ENCODE measurements at places on chromosomes 3 and 15.

GRCh38 chr3:190862209-190863118 is at the start of gene GMNC:
Gene GMNC (minus strand): TSS chr3:190862694. CDS start chr3:190862615, 79 bp downstream.
- peak; percentile 54 for DNase-seq

GRCh38 chr3:187964760-187965159 is 189.2 kb upstream of the LPP start:
- no peak for DNase-seq

GRCh38 chr3:71447197-71447596 is 136.3 kb downstream of the FOXP1 start:
- no peak for DNase-seq

DNA sequence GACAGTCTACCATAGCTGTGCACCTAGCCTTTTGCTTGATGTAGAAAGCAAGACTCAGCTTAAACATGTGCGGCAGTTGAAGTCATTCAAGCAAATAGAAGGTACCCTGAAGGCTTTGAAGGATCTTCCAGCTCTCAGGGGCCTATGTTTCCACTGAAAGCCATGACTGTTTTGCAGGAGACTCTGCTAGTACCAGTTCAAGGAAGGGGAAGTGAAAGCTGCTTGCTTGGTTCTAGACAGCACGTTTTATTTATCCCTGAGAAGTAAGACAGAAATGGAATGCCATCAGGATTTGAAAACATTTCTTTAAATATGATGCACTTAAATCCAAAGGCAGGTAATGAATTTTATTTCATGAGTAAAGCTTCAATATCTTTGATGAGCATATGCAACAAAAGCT is 311.4 kb downstream of the PDCD6IP start:
- no peak for DNase-seq

DNA sequence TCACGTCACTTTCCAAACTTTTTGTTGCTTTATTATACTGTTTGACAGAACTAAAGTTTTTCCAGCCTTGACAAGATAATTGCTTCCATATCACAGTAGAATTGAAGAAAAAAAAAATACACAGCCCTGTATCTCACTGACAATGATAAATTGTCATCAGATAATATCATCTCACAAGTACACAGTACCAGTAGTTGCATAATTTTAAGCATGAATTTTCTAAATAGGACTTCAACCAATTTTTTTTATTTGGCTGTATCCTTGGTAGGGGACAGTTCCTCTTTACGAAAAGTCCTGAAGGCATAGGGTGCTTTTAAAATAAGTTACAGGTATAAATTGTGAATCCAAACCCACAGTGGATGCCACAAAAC is 230.7 kb downstream of the ATP8B4 start:
- no peak for DNase-seq

- no peak for DNase-seq
Measured at GRCh38 chr15:98787194-98787593, 138.9 kb downstream of the IGF1R start.

GRCh38 chr15:25742776-25743547 is 120.2 kb downstream of the ATP10A start:
- DNase-seq, result no peak

DNA sequence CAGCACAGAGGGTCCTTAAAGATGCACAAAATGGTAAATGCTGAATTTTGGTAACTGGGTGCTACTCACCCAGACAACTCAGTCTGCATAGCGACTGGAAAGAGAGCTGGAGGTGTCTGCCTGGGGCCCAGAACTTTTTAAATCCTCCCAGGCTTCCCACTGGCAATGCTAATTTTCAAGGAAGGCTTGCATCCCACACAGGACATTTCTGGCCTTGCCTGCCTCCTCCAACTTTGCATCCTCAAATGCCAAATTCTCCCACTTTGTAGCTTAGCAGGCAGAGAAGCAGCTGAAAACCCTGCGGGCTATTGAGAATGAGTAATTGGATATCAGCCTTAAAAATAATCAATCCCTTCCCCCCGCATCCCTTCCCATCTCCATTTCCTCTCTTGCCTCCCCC is 656.6 kb upstream of the ADAMTS9 start:
- no peak for DNase-seq

- no peak for DNase-seq
Measured at GRCh38 chr3:135348690-135349089, 553.6 kb downstream of the EPHB1 start.

DNA sequence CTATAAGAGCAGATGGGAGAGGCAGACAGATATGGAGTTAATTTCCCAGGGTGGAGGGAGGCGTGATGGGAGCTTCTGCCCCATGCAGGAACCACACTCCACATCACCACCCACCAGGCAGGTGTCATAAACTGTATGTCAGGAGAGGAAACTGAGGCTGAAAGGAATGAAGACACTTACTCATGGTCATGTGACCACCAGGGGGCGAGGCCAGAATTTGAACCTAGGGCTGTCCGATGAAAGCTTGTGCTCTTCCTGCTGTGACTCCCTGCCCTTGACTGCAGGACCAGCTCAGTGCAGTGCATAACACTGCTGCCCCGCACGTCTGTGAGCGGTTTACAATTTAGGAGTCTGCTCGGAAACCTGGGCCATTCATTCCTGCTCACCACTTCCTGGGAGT is 28.8 kb downstream of the NUP210 start:
- no peak for DNase-seq

DNA sequence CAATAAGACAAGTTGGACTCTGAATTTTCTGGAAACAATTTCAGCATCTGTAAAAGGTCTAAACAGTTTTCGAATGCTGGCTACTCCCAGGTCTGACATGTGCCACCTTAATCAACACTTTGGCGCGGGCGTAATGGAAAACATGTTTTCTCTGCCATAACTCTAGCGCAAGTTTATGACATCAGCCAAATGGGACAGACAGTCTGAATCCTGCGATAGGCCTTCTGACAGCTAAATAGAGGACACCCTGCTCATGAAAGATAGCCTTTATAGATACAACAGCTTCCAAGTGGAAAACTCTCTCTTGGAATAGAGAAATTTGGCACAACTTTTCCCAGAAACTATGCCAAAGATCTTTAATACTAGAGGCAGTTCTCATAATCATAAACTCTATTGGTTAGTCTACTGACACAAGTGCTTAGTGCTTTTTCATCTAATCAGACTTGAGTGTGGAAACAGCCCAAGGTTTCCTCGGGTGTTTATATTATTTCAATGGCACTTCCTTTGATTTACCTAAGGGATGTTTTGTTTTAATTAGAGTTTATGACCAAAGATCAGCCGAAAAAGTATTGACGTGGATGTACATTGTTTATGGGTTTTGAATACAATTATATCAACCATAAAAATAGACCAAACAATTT is 120.1 kb upstream of the DPH6 start:
- DNase-seq, result no peak

GRCh38 chr15:95922431-95922830 is 408.1 kb upstream of the NR2F2 start:
- no peak for DNase-seq

GRCh38 chr15:37057256-37057655 is 43.1 kb downstream of the MEIS2 start:
- no peak for DNase-seq

DNA sequence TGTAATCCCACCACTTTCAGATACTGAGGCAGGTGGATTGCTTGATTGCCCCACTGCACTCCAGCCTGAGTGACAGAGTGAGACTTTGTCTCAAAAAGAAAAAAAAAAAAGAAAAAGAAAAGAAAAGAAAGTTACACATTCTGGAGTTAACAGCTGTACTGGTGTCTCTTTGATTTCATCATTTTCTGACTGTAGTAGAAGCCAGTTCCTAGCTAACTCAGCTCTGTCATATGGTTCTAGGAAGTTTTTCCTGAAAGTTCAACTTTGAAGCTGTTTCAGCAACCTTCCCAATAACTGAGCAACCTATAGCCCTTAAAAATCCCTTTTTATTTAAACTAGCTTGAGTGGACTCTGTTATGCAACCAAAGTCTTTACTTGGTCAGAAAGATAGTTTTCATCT is 104.6 kb upstream of the STRIT1 start:
- no peak for DNase-seq

DNA sequence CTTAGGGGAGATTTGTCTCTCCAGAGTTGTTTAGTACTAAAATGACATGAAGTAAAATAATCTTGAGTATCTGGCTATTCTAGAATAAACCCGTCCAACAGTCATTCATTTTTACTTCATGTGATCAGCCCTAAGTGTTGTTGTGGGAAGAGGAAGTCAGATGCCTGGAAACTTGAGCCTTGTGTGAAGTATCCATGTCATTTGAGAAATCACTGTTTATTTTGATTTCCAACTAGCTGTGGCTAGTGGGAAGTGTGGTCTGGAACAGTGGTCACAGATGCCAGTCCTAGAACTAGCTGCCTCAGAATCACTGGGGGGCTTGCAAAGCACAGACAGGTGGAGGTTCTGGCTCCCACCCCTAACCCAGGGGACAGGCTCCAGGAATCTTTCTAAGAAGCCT is 77.7 kb upstream of the LIMD1 start:
- no peak for DNase-seq

GRCh38 chr15:78216276-78217104 is 17.9 kb downstream of the ACSBG1 start:
- DNase-seq, result no peak

DNA sequence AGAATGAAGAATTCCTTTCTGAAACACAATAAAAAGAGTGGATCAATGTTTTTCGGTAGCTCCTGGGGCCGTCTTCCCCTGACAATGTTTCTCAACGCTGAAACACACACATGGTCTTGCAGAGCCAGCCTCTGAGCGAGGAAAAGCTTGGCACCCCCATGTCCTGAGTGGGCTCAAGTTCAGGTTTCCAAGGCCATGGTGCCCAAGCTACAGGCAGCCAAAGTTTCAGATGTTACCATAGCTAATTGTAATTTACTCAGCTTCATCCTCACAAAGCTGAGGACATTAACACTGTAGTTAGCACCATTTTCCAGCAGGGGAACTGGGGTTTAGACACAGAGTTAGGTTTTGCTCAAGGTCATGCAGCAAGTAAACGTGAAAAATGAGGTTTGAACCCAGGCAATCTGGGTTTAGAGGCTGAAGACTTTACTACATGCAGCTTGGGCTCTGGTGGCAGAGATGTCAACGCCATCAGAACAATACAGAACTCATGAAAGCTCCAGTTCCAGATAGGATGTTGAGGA is 199.1 kb downstream of the TJP1 start:
- DNase-seq, result no peak

DNA sequence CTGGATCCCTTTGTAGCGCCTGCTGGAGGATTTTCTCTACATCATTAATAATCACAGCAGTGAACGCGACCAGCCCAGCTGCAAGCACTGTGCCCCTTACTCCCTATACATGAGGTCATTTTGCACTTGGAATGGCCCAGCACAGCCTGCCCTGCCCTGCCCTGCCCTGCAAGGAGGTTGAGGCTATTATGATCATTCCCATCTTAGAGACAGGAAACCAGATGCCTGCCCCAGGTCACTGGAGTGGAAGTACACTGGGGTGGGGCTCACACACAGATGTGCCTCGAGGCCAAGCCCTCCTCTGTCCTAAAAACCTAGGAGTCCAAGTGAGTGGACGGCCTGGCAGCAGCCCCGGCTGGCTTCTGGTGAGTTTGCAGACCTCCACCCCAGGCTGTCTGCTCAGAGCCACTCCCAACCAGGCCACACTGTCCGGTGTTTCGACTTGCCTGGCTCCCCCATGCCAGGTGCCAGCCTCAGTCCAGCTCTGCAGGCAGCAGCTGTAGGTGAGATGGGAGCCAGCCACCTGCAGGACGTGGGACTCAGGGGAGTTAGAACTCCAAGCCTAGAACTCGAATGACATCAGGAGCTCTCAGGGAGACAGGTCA is 30.4 kb upstream of the SEC61A1 start:
- no peak for DNase-seq

DNA sequence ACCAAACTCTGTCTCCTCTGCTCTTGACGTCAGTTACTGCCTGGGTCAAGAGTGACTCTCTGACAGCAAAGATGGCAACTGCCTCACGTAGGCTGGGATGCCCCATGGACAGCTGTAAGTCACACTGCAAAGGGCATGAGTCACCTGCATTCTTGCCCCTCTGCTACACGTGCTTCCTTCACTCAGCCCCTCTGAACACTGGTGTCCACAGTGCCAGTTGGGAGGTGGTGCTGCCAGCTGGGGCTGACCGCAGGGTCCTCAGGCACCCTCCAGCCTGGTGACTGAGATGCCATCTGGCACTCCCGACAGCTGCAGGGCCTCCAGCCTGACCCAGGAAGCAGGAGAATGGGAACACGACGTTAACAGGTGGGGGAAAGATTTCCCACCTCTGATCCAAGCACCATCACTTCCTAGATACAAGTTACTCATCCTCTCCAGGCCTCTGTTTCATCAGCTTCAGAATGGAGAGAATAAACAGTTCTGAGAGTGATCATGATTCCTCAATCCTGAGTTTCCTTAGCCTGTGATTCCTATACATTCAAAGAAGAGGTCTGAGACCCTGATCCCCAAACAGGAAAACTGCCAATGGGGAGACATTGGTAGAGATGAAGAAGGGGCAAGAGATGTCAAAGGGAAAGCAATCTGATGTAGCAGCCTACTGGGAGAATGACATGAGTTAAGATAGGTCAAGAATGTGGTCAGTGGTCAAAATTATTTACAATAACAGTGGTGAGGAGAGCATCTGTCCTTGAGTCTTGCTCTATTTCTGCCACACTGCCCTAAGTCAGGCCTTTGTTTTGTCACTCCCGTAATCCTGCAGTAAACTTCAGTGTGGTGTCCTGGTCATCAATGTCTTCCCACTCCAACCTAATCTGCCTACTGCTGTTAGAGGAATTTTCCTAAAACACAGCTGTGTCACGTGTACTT is 86.1 kb upstream of the BCL6 start:
- DNase-seq, result no peak

- DNase-seq, result no peak
Measured at GRCh38 chr3:30646181-30646876, 39.9 kb downstream of the TGFBR2 start.

GRCh38 chr3:170622369-170623159 is 36.7 kb upstream of the SLC7A14 start:
- DNase-seq, result no peak

GRCh38 chr3:127734754-127735473 is 62.2 kb downstream of the ABTB1 start:
- no peak for DNase-seq

DNA sequence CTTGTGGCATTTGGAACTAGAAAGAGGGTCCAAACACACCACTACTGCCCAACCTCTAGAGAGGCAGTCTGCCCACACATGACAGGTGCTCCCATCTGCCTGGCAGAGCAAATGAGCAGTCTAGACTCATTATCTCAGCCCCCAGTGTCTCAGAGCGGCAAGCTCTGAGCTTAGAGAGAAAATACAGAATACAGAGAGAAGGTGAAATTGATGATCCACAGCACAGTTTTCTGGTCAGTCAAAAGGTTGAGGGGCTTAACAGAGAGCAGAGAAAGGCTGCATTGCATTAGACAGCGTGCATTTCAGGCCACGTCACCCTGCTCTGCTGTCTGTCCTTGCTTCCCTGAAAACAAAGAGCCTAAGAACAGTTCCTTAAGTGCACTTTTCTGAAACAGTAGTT is 135.1 kb downstream of the KCNMB2 start:
- DNase-seq, result no peak
